ENCODE measurements at places on chromosomes 2 and 18. TPM values are rescaled to one million over a fixed set of nuclear protein-coding genes. Genes with fewer than 3 reads are reported as not detected.

FIGN gene
- polyA plus RNA-seq: 12.2 TPM

UCN gene
- polyA plus RNA-seq: 1.1 TPM

GBX2 gene
- 0.64 TPM for polyA plus RNA-seq

LCT gene
- 0.08 TPM for polyA plus RNA-seq

SLC19A3 gene
- 6.7 TPM for polyA plus RNA-seq

- no peak for DNase-seq
Measured at GRCh38 chr2:172481507-172482262, 54.3 kb downstream of the ITGA6 start.

GRCh38 chr18:61955644-61956043 lies 62.8 kb upstream of the RNF152 start:
- no peak for DNase-seq

GRCh38 chr2:220601674-220602073 lies 970.4 kb downstream of the EPHA4 start:
- DNase-seq: no peak

- no peak for DNase-seq
Measured at GRCh38 chr2:217826520-217826919, 176.3 kb downstream of the TNS1 start.

- DNase-seq: no peak
Measured at GRCh38 chr18:14943967-14944636, 196.1 kb downstream of the ANKRD30B start.
